Smooth muscle cell of bladder (primary cell): ENCODE measurements at places on chromosomes 3 and 15. TPM values are rescaled to one million over a fixed set of nuclear protein-coding genes. Genes with fewer than 3 reads are reported as not detected.

The CPB1 gene
- not detected in 2 replicates for total RNA-seq

The KBTBD13 gene
- total RNA-seq = not detected in 2 replicates

The ISLR2 gene
- total RNA-seq = under 0.01 and 0.28 TPM in 2 replicates

The FBXO40 gene
- not detected in 2 replicates for total RNA-seq

The FAM81A gene
- under 0.01 and 0.18 TPM in 2 replicates for total RNA-seq

The CCR3 gene
- total RNA-seq = 0.09 TPM in 1 of 2 replicates, not detected in the other

The PLSCR1 gene
- 44.5 and 50.2 TPM in 2 replicates for total RNA-seq

The DLL4 gene
- 0.46 and 0.85 TPM in 2 replicates for total RNA-seq

The CD96 gene
- total RNA-seq = under 0.01 and 0.09 TPM in 2 replicates

The P2RY1 gene
- total RNA-seq = 1.1 and 4.4 TPM in 2 replicates
